AG08396 (cell line): ENCODE measurements at places on chromosomes 16 and 17.

DNA sequence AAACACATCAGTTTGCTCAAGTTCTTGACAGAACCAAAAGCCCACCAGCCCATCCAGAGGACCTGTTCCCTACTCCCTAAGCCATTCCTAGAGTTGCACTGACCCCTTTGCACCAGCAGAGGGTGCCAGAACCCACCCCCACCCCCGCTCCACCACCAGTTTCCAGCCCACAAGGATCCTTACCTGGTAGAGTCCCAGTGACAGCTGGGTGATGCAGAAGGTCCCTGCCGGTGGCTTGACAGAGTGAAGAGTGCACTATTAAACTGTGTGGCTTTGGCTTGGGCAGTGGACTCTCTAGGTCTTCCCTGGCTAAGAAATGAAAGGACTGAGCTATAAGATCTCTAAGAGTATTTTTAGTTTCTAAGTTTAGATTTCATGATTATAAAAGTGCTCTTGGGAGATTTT is 73.3 kb upstream of the MTMR4 start:
- DNase-seq = peak; percentile 75

DNA sequence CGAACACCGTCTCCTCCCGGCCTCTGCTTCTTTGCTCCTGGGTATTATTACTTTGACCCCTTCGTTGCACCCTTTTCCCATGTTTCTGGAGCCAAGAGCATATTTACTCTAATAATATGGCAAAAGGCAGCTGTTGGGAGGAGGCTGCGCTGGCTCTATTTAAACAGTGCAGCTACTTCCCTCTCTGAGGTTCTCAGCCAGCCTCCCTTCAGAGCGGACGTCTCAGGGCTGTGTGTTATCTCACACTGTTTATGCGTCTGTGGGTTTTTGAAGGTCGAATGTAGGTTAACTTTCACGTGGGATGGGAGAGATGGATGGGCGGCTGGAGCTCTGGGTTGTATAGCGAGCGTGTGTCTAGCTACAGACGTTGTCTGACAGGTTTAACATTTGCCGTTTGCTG is 45.3 kb downstream of the COX4I1 start:
- no peak for DNase-seq

GRCh38 chr16:4212211-4212933 is 29.5 kb downstream of the SRL start:
- no peak for DNase-seq

GRCh38 chr16:12423131-12423530 is 380.6 kb downstream of the CPPED1 start:
- DNase-seq = no peak

GRCh38 chr16:21197621-21198020 is 13.8 kb downstream of the ZP2 start:
- no peak for DNase-seq

GRCh38 chr16:73304008-73304774 is 256.3 kb upstream of the ZFHX3 start:
- no peak for DNase-seq
